ENCODE measurements at places on chromosomes 4 and X.

GRCh38 chr4:105895583-105896460 lies 551 bp downstream of the NPNT start:
- no peak for DNase-seq

DNA sequence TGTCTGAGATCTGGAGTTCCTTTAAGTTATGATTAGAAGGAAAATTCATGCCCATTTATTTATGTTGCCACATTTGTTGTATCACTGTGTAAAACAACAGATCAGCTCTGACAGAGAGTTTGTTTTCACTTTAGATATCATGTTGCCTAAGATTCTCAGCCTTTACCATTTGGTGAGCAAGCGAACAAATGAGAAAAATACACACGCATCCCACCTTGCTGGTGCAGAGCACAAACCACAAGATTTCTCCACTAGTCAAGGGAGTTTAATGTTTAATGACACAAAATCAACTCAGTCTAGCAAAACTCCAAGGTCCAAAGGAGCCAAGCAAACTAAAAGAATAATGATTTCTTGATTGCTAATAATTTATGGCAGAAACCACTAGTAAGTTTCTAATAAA lies 27.7 kb downstream of the FGF5 start:
- DNase-seq = no peak

DNA sequence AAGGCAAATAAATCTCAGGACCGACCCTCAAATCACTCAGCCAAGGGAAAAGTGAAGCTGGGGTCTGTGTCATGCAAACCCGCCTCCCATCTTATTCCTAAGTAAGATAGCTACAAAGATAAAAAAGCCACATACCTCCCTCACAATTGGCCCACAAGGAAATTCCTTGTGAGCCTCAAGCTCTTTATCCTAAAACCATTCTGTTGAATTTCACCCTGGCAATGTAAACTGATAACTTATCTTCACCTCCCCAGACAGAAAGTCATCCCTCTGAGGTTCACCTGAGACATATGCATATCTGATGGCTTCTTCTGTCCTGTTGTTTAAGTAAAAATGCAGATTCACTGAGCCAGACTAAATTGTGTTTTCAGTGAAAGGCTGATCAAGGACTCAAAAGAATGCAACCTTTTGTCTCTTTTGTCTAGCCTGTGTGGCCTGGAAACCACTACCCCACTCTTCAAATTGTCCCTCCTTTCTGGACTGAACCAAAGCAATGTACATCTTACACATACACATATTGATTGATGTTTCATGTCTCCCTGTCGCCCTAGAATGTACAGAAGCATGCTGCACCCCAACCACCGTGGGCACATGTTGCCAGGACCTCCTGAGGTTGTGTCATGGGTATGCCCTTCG lies 91.3 kb downstream of the MFAP3L start:
- DNase-seq = no peak

DNA sequence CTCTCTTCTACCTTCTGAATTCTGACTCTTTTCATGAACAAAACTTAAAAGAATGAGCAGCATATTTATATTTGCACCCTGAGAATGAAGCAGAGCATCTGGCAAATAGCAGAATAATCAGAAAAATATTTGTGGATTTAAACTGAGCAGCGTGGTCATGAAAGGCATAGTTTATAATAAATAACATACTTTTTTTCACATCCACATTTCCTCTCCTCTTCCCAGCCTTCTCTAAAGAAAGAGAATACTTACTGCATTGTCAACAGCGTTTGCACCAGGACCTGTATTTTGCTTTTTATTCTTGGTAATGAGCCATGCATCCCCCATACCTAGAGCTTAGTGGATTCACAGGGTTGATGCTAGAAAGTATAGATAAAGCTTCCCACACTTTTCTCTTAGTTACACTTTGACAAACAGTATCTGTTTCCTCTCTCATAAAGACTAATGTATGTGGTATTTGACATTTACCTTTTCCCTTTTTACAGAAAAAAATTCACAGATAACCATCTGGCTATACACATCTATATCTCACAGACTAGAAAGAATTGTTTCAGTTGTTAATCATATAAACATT lies 131.5 kb downstream of the PRSS12 start:
- DNase-seq = no peak

- DNase-seq = no peak
These were observed 377.0 kb downstream of the ZNF674 start for GRCh38 chrX:46168254-46168653.

GRCh38 chr4:168812806-168813205 lies 197.2 kb downstream of the CBR4 start:
- no peak for DNase-seq

GRCh38 chrX:119607018-119607389 lies 780 bp upstream of the NKRF start:
- no peak for DNase-seq

GRCh38 chrX:55161581-55161980 lies 58.6 kb upstream of the PAGE5 start:
- DNase-seq = no peak

DNA sequence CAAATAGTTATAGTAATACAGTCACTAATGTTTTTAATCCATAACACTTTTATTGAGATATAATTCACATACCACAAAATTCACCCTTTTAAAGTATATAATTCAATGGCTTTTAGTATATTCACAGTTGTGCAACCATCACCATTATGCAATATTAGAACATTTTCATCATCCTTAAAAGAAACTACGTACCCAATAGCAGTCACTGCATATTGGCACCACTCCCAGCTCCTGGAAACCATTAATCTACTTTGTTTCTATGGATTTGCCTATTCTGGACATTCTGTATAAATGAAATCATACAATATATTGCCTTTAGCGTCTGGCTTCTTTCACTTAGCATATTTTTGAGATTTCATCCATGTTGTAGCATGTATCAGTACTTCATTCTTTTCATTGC lies 99.3 kb downstream of the AMMECR1 start:
- no peak for DNase-seq

- no peak for DNase-seq
These were observed 92.1 kb downstream of the RELL1 start for GRCh38 chr4:37594099-37594498.

DNA sequence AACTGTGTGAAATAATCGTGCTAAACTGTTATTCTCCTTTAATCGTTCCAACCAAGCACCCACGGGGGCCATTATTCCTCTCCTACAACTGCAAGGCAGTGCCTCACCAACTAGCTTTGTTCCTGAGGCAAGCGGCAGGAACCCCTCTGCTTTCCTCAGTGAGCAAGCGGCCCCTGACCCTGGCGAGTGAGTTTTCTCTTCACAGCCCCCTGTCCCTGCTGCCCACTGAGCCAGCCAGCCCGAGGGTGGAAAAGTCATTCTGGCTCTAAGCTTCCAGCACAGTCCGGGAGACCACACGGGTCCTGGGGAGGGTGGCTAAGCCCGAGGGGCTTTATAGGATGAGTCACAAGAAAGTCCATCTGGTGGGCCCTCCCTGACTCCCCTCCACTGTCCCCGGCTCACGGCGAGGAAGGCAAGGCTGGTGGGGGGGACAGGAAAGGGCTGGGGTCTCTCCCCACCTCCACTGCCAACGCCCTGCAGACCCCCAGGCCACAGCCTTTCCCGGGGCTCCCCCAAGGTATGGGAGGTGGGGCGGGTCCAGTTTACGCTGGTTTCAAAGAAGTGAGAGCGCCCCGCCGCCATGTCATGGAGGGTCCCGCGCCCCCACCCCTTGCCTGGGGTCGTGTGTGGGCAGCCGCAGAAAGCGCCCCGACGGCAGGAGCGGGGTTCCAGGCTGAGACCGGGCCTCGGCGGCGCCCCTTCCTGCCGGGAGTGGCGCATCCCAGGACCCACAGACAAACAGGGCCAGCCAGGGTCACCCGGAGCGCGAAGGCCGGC lies 45.0 kb downstream of the CPLX1 start:
- no peak for DNase-seq

GRCh38 chrX:48165241-48165640 lies 31.4 kb downstream of the SSX5 start:
- no peak for DNase-seq

- no peak for DNase-seq
These were observed 83.9 kb upstream of the NWD2 start for GRCh38 chr4:37160653-37161052.

DNA sequence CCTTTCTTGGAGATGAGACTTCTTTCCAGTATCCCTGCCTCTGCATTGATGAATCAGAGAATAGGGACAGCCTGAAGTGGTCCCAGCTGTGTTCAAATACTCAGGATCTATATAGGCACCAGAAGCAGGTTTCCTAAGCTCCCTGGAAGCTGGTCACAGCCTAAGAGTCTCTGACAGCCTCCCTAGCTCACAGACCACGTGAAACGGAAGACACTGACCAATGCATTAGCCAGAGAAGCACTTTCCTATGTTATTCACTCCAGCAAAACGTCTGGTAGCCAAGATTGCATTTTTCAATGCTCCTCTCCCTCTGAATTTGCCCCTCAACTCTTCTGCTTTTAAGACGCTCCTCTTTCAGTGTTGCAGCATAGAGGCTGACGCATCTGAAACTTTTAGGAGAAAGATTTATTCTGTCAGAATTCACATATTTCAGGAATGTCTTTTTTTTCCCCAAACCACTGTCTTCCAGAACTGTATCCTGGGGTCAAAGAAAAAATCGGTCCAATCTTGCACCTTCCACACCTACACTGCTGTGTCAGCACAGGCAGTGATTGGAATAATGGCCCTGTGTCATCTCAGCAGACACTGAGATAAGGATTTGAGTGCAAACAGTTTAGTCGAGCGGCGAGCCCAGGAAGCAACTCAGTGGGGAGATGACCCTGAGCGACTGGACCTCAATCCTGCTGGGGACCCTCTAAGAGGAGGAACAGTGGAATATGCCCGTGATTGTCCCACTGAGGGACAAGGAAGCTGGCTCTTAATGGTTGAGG lies 109.4 kb downstream of the SMIM20 start:
- no peak for DNase-seq

DNA sequence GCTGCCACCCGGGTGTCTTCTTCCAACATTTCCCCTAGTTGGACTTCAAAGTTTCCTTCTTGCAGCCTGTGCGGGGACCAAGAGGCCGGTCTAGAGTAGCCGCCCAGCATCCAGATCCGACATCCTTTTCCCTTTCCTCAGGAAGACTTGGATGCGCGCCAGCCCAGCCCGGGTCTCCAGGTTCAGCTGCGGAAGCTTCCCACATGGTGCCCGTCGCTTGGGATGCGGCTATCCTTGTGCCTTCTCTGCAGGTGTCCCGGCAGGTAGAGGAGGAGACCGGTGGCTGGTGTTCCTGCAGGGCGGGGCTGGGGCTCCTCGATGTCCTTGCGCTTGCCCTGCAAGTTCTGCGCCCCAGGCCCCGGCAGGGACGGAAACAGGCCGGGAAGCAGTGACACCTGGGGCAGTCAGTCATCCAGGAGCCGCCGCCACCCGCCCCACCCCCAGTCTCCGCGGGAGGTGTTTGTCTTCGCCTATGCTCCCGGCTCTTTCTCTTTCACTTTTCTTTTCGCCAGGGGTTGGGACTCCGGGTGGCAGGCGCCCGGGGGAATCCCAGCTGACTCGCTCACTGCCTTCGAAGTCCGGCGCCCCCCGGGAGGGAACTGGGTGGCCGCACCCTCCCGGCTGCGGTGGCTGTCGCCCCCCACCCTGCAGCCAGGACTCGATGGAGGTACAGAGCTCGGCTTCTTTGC lies at the start of gene IL15:
Gene IL15, plus strand, starts transcription at position 502 of the 689 bp plus-strand sequence. CDS start 82,882 bp downstream, outside the sequence.
- no peak for DNase-seq

DNA sequence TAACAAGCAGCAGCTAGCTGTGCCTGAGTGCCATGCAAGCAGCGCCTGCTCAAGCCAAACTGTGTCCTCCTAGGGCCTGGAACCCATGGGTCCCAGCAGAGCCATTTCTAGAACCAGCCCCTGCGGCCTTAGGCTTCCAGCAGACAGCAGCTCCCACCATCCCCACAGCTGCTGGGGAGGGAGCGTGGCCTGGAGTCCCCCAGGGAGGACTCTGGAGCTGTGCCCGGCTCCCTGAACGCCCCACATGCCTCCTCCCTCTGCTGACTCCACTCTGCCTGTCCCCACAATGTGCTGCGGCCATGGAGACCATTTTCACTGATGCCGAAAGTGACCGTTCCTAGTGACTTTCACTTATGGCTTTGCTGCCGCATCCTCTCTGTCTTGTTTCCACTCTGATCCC lies 45.9 kb downstream of the GAK start:
- peak; percentile 2 for DNase-seq

DNA sequence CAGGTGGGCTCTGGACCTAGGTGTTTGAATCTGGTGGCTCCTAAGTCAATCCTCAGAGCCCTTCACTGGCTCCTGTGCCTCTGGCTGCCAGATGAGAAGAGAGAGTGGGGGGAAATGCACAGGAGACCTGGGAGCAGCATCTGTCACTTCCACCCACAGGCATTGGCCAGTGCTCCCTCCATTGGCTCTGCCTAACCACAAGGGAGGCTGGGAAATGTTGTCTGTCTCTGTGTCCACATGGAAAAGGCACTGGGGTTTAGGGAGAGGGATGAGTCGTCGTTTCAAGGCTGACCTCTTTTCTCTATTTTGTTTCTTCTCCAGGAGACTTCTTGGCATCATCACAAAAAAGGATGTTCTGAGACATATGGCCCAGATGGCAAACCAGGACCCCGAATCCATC lies 76.4 kb downstream of the CLCN4 start:
- DNase-seq = peak; percentile 20

- DNase-seq = no peak
These were observed at the start of gene PRSS48 for GRCh38 chr4:151276787-151277562. TSS of gene PRSS48 (plus strand) at chr4:151277161. CDS start at chr4:151277173, 12 bp downstream.

DNA sequence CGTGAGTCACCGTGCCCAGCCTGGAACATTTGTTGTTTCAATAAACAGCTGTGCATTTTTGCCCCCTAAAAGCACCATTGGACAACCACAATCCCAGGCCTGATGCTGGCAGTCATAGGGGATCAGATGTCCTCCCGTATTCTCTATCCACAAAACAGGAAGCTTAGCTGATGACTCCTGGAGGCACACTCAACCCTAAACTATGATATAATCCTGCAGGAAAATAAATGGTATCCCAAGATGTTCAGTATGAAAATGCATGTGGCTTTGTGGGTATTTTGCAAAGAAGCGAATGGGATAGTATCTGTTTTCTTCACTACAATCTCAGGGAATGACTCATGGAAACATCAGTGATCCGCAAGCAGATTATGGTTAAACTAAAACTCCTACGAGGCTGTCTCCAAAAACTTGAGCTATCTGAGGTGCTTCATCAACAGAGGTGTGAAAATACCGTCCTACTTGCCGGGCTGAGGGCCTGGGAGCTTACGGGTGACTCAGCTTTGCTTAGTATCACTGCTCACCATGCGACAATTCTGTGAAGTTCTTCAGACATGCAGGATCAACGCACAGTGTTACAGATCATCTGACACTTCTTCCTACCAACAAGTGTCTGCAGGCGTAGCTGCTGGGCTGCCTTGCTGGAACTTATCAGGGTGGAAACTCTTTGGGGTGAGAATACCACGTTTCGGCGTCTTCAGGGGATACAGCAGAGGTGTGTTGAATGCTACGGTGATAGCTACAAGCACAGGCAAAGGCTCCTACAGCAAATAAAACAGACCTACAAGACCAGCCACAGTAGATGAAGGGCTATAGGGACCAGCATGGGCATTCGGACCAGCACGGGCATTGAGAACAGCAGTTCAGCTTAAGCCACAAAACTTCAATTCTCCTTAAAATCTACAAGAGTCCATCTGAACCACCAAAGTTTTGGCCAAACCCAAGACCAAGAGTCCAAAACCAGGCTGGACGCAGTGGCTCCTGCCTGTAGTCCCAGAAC lies 148.5 kb downstream of the DHRSX start:
- DNase-seq = no peak

GRCh38 chr4:183966371-183966770 lies 61.3 kb downstream of the STOX2 start:
- no peak for DNase-seq

GRCh38 chr4:52017814-52018213 lies 2.3 kb downstream of the LRRC66 start:
- no peak for DNase-seq

GRCh38 chr4:98474408-98474844 lies 184.0 kb downstream of the TSPAN5 start:
- DNase-seq = no peak

- DNase-seq = no peak
These were observed 8.8 kb upstream of the DGAT2L6 start for GRCh38 chrX:70168238-70169188.
